ENCODE measurements at places on chromosomes 7 and 10.

DNA sequence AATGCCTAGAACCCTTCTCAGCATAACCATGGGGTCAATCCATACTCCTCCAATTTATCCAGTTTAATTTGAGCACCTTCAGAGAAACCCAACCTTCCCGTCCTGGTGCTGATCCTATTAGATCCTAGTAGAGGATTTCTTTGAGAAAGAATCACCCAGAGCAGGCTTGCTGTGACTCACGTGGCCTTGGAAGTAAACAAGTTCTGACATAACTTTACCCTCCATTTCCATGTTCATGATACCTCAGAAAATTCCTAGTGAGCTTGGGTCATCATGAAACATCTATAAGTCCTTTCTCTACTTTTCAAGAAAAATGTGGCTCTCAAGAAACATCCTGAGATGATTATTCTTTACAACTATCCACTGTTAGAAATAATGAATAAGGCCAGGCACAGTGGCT lies 71.7 kb downstream of the PRLHR start:
- no peak for DNase-seq

- DNase-seq, result no peak
Measured at GRCh38 chr10:25666276-25666675, 267.8 kb upstream of the MYO3A start.

- DNase-seq, result no peak
Measured at GRCh38 chr10:129341087-129341486, 126.0 kb upstream of the MGMT start.

DNA sequence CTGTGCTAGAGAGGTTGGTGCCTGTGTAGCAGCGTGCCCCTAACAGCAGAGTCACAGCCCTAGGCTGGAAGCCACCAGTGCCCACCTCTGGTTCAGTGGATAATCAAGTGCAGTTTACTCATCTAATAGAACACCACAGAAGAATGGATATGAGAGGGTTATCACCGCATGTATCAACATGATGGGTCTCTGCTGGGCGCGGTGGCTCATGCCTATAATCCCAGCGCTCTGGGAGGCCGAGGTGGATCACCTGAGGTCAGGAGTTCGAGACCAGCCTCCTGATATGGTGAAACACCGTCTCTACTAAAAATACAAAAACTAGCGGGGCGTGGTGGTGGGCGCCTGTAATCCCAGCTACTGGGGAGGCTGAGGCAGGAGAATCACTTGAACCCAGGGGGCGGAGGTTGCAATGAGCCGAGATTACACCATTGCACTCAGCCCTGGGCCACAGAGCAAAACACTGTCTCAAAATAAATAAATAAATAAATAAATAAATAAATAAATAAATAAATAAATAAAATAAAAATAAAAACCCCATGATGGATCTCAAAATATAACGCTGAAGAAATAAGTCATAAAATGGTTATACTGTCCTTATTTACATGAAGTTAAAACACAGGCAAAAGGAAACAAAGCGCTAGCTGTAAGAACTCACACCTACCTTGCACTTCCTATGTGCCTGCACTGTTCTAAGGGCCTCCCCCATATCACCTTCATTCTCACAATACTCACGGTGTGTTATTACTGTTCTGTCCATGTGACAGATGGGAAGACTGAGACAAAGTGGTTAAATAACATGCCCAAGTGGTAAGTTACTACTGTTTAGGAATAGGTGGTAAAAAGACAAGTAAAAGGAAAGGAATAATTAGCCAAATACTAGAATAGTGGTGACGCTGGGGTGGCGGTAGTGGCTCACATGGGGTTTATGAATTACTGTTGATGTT lies 70.9 kb downstream of the AMZ1 start:
- peak; percentile 23 for DNase-seq
